ENCODE measurements at places on chromosomes 7 and 10. TPM values are rescaled to one million over a fixed set of nuclear protein-coding genes. Genes with fewer than 3 reads are reported as not detected.
A peak's percentile ranks its signal among the peaks of the same experiment; 100 is the strongest.

GRCh38 chr10:101779544-101780186, 3.6 kb downstream of the NPM3 start:
- DNase-seq = peak; percentile 81

GRCh38 chr10:73873142-73873837, 1.1 kb downstream of the CAMK2G start:
- no peak for DNase-seq

DNA sequence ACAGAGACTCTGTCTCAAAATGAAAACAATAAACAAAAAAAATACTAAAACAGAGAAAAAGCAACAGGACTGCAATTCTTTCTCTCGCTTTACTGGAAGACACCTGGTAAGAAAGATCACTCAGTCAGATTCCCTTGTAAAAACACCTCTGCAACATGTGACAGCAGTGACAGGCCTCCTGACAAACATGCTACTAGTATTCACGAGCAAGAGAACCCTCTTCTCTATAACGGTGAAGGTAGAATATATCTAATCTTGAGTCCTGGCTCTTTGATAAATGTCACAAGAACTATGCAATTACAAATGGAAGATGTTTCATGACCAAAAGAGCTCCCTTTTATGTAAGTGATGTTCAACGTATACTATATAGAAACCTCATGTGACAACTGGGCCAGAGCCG, 986.7 kb upstream of the LRRN3 start:
- DNase-seq = no peak

GRCh38 chr10:56605051-56605450, 244.0 kb upstream of the ZWINT start:
- no peak for DNase-seq

DNA sequence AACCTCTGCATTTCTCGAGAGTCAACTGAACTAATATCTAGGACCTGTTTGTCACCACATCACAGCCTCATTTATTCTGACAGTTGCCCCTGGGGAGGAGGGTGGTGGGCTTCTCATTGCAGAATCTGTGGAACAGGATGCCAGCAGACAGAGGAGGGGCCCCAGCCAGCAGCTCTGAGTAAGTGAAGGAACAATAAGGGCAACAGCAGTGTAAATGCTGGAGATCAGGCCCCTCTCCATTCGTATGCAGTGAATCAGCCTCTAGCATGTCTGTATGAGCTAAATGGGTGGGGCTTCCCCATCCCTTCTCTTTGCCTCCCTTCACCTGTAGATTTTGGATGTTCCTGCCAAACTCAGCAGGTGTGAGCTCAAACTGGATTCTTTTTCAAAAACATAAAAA, 7.7 kb upstream of the CPVL start:
- DNase-seq = no peak

- no peak for DNase-seq
Observed at GRCh38 chr7:157496416-157497275, 159.8 kb downstream of the DNAJB6 start.

DNA sequence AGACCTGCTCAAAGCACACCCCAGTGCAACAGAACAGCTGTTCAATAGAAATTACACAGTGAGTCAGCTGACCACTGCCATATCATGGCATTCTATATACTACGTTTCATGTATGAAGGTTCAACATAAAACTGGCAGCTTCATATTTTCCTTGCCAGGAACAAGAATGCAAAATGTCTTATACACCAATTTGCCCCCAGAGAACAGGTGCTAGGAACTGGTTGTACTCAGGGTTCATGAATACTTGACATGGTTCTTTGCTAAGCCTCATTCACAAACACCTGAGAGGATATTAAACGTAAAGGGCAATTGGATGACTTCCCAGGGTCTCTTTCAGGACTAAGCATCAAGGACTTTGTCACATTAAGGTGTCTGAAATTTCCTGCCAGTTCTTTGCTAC, 6.9 kb downstream of the MYOF start:
- no peak for DNase-seq

DNA sequence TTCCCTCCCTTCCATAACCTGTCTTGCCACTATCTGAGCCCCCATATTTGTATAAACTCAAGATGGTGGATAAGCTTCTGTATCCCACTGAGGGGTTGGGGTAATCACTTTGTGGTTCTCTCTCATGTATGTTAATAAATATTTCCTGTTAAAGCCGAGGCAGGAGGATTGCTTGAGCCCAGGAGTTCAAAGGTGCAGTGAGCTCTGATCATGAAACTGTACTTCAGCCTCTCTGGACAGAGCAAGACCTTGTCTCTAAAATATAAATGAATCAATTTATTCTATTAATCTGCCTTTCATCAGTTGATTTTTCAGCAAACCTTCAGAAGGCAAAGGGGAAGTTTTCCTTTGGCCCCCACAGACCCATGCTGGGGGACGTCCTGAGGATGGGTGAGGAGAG, 1.8 kb upstream of the RARRES2 start:
- DNase-seq = no peak

DNA sequence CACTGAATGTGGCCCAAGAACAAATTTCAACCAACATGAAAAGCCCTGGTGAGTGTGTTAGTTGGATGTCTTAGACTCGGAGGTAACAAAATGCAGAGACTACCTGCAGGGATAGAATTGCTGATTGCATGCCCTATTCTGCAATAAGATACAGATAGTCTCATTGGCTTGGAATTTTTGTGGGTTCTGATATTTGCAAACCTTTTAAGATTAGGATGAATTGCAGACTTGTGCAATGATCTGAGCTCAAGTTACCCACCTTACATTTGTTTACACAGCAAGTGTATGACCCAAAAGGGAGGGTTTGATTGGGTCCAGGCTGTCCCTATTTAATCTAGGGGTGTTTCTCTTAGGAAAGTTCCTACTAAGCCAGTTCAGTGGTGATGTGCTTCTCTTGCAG, 45.4 kb downstream of the GPR37 start:
- no peak for DNase-seq

DNA sequence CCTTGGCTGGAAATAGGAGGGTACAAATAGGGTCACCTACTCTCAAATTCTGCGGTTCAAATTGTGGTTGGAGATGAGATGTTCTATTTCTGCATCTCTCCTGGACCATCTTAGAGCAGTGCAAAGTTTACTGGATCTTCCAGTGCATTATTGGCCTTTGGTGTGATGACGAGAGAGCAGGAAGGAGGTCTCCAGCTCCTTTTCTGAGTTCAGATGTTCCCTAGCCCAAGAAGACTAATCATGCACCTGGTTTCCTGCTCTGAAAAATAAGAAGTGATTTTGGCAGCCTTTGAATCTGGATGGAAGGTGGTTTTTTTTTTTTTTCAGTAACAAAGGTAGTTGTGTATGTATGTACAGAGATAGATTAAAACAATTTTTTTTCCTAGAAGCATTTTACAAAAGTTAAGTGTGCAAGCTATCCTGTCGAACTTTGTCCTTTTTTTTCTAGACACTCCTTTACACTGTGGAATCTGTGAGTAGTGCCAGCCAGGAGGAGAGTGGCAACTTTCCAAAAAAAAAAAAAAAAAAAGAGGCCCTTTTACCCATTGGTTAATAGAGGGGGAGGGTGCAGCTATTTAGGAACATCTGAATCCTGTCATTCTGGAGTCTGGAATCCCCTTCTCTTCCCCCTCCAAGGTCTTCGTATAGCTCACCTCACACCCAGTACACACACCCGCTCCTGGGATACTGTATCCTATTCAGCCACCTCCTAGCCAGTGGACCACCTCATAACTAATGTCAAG, 26.3 kb downstream of the PAPSS2 start:
- DNase-seq = no peak

GRCh38 chr10:104041891-104042535, 43.7 kb downstream of the COL17A1 start:
- no peak for DNase-seq

POU6F2 gene
- total RNA-seq = not detected

PRSS2 gene
- 25.2 TPM for total RNA-seq

RBP3 gene
- not detected for total RNA-seq

FKBP6 gene
- not detected for total RNA-seq

SLC26A3 gene
- 0.19 TPM for total RNA-seq
